ENCODE measurements at places on chromosomes 7 and 10. TPM values are rescaled to one million over a fixed set of nuclear protein-coding genes. Genes with fewer than 3 reads are reported as not detected.

GRCh38 chr10:89992575-89992974, 291.2 kb downstream of the KIF20B start:
- H3K4me1 ChIP-seq = no peaks in the 10 kb centered on the region
- no peaks in the 10 kb centered on the region for H3K27me3 ChIP-seq
- H3K4me3 ChIP-seq = no peak overlapping the region
- no peak for DNase-seq

DNA sequence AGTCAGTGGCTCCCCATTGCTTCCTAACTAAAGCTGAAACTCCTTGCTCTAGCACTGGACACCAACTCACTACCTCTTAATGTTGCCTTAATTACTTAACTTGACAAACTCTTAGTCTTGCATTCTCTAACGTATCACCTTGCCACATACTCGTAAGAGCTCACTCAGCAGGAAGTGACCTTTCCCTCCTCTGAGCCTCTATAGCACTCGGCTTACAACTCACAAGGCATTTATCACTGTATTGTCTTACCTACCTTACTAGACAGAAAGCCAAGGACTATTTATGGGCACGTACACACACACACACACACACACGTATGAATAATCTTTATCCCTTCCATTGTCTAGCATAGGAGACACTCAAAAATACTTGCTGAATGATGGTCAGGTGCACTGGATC, 21.2 kb downstream of the CEP41 start:
- DNase-seq = peak; percentile 41
- peaks cover 11% of the 10 kb centered on the region for H3K36me3 ChIP-seq
- H3K27me3 ChIP-seq = no peaks in the 10 kb centered on the region
- peaks cover 80% of the 10 kb centered on the region for H3K4me1 ChIP-seq

GRCh38 chr7:1862560-1862959, 192.5 kb downstream of the ELFN1 start:
- no peak for DNase-seq
- H3K27me3 ChIP-seq = no peaks in the 10 kb centered on the region
- H3K27ac ChIP-seq = no peak overlapping the region
- H3K36me3 ChIP-seq = peaks cover 1% of the 10 kb centered on the region

GRCh38 chr7:34567906-34568305, 90.1 kb upstream of the NPSR1 start:
- no peak overlapping the region for H3K27ac ChIP-seq
- no peaks in the 10 kb centered on the region for H3K27me3 ChIP-seq
- no peak for DNase-seq
- no peaks in the 10 kb centered on the region for H3K4me1 ChIP-seq
- no peak overlapping the region for H3K4me3 ChIP-seq

- H3K4me1 ChIP-seq = peaks cover 65% of the 10 kb centered on the region
- peaks cover 8% of the 10 kb centered on the region for H3K27me3 ChIP-seq
- DNase-seq = peak; percentile 87
Measured at GRCh38 chr7:23373151-23374004, 74.2 kb downstream of the MALSU1 start.

DNA sequence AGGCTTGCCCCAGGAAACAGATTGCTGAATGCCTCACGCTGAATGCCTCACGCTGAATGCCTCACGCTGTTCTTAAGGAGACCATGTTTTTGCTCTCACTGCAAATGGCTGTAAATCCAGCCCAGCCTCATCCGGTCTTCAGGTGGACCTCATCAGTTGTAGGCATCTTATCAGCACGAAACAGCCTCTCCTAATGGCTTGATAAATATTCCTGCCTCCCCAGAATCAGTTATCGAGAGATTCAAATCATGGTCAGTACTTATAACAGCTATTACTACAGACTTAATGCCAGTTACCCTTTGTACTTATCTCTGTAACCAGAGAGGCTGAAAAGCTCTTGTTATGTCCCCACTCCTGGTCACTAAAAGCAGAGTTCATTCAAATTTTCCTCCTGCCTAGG, 290.6 kb downstream of the FZD1 start:
- peaks cover 2% of the 10 kb centered on the region for H3K27me3 ChIP-seq
- no peak for DNase-seq
- H3K27ac ChIP-seq = no peak overlapping the region
- no peaks in the 10 kb centered on the region for H3K36me3 ChIP-seq

DNA sequence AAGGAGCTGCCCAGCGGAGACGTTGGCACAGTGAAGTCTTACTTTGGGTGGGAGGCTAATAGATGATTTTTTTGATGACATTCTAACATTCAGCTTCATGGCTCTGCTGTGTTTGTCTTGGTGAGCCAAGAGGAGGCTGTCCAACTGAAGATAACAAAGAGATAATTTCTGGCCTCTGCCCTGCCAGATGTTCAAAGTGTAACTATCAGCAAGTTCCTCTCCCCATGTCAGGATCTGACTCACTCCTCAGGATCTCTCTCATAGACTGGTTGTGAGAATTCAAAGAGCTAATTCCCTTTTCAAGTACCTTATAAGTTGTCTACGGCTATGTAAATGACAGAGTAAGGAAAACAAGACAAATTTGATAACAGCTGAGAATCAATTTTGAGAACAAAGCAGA, 1340.9 kb downstream of the XPNPEP1 start:
- no peak overlapping the region for H3K4me3 ChIP-seq
- DNase-seq = no peak
- H3K27me3 ChIP-seq = no peaks in the 10 kb centered on the region
- H3K27ac ChIP-seq = no peak overlapping the region
- no peaks in the 10 kb centered on the region for H3K36me3 ChIP-seq

- H3K4me3 ChIP-seq = no peak overlapping the region
- no peaks in the 10 kb centered on the region for H3K36me3 ChIP-seq
- no peak for DNase-seq
- H3K27ac ChIP-seq = no peak overlapping the region
- no peaks in the 10 kb centered on the region for H3K4me1 ChIP-seq
Measured at GRCh38 chr7:134766779-134767519, 12.5 kb upstream of the CALD1 start.

DNA sequence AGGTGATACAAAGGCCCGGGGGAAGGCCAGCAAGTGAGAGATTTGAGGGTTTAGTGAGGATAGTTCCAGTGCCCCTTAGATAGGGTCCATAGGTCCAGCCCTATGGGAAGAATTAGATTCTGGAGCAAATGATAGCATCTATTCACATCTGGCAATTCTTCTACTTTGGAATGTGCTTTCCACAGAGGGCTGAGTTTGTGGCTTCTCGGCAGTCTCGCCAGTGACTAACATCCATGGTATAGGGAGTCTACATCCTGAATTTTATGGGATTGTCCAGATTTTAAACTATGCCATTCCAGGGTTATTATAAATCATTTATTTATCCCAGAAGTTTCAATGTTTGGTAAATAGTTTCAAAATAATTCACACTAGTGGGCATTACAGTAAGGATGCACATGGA, 207.3 kb upstream of the ADO start:
- H3K27me3 ChIP-seq = peaks cover 7% of the 10 kb centered on the region
- peaks cover 10% of the 10 kb centered on the region for H3K4me1 ChIP-seq
- no peak for DNase-seq

GRCh38 chr10:88966797-88967196, 14.2 kb upstream of the ACTA2 start:
- no peaks in the 10 kb centered on the region for H3K36me3 ChIP-seq
- H3K4me1 ChIP-seq = peaks cover 12% of the 10 kb centered on the region
- H3K27me3 ChIP-seq = no peaks in the 10 kb centered on the region
- DNase-seq = no peak
- no peak overlapping the region for H3K4me3 ChIP-seq
- no peak overlapping the region for H3K27ac ChIP-seq

DNA sequence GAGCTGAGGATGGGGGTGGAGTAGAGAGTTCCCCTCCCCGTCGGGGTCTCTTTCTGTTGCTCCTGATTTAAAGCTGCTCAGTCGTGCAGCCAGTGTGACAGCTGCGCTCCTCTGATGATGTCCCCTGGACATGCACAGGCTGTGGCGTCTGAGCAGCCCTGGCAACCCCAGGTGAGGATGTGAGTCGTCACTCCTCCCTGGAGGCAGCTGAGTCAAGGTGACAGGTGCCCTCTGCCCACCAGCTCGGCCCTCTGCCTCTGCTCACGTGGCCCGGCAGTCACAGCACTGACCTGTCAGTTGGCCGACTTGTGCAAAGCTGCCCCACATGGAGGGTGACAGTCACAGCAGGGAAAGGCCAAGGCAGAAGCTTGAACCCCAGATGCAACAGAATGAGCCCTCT, 33.9 kb downstream of the ANXA8 start:
- H3K4me3 ChIP-seq = no peak overlapping the region
- H3K4me1 ChIP-seq = peaks cover 18% of the 10 kb centered on the region
- no peak for DNase-seq
- H3K36me3 ChIP-seq = peaks cover 3% of the 10 kb centered on the region

GRCh38 chr7:75624134-75624832, 114.5 kb downstream of the HIP1 start:
- peaks cover 3% of the 10 kb centered on the region for H3K4me1 ChIP-seq
- H3K4me3 ChIP-seq = no peak overlapping the region
- no peaks in the 10 kb centered on the region for H3K27me3 ChIP-seq
- peaks cover 4% of the 10 kb centered on the region for H3K36me3 ChIP-seq

SLC35B4 gene
- total RNA-seq = 11.7 TPM

LLCFC1 gene
- total RNA-seq = not detected

SPACDR gene
- 4.6 TPM for total RNA-seq

ABCC2 gene
- 0.87 TPM for total RNA-seq

PNLIPRP2 gene
- total RNA-seq = not detected

LRRC17 gene
- not detected for total RNA-seq

OR2F2 gene
- total RNA-seq = not detected

SKIDA1 gene
- 0.11 TPM for total RNA-seq

ACHE gene
- 0.25 TPM for total RNA-seq

GNG11 gene
- not detected for total RNA-seq
